ENCODE measurements at places on chromosomes 6 and 20. TPM values are rescaled to one million over a fixed set of nuclear protein-coding genes. Genes with fewer than 3 reads are reported as not detected.

Gene CNR1
- 0.61 TPM for total RNA-seq

Gene SYNGAP1
- 6.0 TPM for total RNA-seq

DNA sequence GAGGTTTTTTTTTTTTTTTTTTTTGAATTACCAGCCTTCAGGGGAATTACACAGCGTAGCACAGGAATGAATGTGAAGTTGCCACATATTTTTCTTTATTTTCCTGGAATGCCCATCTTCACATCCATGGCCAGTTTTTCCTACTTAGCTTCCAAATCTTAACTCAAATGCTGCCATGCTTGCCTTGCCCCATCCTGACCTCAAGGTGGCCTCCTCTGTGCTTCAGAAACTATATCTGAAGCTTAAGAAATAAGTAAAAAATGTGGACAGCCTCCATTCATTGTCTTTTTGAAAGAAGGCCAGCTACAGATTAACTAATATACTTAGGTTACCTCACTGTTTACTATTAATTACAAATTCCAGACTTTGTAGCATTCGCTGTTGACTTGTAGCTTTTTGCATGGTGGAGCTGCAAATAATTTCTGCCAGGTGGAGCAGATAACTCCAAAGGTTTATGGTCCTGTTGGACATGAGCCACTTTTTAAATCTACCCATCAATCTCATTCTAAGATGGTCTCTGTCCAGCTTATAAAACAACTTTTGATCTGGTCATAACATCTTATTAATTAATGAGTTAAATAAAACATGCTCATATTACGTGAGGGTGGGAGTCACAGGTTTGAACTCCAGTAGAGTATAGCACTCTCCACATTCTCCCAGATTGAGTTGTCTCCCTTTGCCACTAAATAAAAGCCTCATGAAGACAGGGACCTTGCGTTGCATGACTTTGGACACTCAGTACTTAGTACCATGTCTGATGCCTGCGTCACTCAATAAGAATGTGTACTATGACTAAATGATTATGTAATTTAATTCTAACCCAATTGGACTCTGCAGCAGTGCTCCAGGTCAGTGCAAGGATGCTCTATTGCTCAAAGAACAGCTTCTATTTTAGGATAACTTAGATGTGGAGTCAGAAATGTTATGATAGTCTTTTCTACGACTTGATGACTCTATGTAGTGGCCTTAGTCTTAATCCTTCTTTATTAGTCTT lies 678.6 kb upstream of the CITED2 start:
- DNase-seq, result no peak

DNA sequence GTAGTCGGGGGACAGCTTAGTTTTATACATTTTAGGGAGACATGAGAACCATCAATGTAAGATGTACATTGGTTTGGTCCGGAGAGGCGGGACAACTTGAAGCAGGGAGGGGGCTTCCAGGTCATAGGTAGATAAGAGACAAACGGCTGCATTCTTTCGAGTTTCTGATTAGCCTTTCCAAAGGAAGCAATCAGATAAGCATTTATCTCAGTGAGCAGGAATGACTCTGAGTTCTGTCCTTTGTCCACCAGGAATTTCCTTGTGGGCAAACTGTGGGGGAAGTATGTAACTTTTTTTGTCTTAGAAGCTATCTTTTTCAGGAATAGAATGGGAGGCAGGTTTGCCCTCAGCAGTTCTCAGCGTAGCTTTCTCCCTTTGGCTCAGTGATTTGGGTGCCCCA lies 1.4 kb downstream of the YTHDF1 start:
- DNase-seq, result no peak

GRCh38 chr6:89035252-89036101 lies 45.1 kb upstream of the PNRC1 start:
- peak; percentile 70 for DNase-seq

DNA sequence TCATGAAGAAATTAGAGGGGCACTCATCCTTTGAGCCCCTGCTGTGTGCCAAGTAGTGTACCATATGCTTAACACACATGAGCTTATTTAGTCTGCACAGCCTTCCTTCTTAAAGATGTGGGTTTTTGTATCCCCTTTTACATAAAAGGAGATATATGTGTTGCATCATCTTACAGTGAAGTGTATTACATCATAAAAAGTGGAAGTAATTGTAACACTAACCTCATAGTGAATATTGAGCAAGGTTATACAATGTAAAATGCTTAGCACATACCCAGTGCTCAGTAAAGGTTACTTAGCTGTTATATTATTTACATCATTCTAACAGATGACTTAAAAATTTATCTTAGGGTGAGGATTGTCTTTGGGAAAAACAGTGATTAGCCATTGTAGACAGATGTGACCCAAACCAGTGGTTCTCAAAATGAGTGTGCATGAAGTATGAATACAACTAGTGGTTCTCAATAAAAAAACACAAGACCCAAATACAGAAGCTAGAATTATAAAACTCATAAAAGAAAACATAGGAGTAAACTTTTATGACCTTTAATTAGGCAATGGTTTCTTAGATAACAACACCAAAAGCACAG lies 3.8 kb upstream of the PIGU start:
- DNase-seq, result no peak

- DNase-seq, result no peak
Observed at GRCh38 chr20:15565786-15566185, 1007.5 kb downstream of the KIF16B start.
